Transverse colon (tissue), 4 donors: ENCODE measurements at places on chromosomes 13 and 19. TPM values are rescaled to one million over a fixed set of nuclear protein-coding genes. Genes with fewer than 3 reads are reported as not detected.

Gene PSG1
- total RNA-seq: not detected

DNA sequence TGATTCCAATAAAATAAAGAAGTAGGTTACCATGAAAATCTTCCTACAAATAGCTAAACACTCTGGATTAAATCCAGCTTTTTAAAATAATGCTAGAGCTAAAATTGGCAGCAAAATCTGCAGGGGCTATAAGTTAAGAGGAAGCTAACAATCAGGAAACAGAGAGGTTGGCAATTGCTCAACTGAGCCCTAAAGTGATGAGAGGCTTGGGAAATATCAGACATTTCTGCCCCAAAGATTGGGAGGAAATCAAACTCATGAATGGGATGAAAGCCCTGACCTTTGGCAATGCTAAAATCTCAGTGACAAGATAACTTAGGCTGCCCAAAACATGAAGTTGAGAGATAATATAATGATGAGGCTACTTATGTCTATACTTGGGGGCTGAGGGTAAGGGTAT is 1437.9 kb downstream of the EFNB2 start:
- H3K36me3 ChIP-seq: no peaks in the 10 kb centered on the region
- H3K4me3 ChIP-seq: no peak overlapping the region
- no peak for DNase-seq
- no peaks in the 10 kb centered on the region for H3K27me3 ChIP-seq
- no peaks in the 10 kb centered on the region for H3K4me1 ChIP-seq

GRCh38 chr19:35357867-35358573 is at the start of gene FFAR3:
FFAR3 (plus strand) TSS chr19:35358460; CDS start chr19:35358891, 431 bp downstream.
- DNase-seq: no peak
- no peak within 1 kb of the TSS for H3K27ac ChIP-seq
- H3K4me3 ChIP-seq: no peak within 1 kb of the TSS
- no peaks in the 10 kb centered on the region for H3K36me3 ChIP-seq
- H3K27me3 ChIP-seq: no peaks in the 10 kb centered on the region

DNA sequence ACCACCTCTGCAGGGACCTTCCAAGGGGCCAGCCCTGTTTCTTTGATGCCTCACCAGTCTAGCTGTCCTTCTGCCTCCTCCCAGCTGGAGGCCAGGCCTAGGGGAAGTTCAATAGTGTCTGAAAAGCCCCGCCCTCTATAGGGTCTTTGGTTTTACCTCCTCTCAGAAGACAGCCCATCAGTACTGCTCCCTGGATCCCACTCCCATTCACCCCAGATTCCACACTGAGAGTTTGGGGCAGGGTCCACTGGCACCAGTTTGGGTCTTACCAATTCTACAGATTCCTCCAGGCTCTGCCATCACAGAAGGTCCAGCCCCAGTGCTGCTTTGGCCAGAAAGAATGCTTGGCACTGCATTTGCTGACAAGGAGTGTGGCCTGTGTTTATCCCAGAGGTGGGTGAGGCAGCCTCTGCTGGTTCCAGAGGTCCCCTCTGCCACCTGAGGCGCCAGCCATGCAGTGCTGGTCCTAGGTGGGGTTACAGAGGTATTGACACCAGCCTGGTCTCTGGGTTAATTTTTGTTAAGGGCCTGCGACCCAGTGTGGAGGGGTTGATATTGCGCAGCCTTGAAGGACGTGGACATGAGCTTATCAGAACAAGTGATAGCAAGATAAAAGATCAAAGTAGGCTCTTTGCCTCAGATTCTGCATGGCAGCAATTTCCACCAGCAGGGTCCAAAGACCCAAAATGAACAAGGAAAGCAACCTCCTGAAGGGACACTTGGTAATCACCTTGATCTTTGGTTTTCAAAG is 41.4 kb upstream of the IGSF23 start:
- H3K4me3 ChIP-seq: no peak overlapping the region
- H3K27ac ChIP-seq: no peak overlapping the region
- no peaks in the 10 kb centered on the region for H3K36me3 ChIP-seq
- no peak for DNase-seq
- H3K4me1 ChIP-seq: no peaks in the 10 kb centered on the region

DNA sequence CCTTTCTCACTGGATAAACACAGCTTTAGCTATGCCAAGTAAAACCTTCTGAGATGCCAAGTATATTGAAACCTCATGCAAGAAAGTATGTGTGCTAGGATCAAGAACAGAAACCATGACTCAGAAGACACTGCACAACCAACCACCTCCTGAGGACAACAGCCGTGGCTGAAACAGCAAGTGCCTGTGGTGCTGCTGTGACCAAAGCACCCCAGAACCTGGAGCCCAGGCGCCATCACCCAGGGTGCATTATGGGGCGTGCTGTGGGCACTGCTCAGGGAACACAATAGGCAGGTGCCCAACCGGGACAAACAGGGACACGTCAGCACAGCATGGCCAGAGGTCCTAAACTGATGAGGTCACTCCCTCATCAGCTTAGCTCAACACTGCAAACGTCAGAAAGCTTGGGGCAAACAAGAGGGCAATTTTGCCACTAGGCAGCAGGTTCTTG is 101.3 kb upstream of the SLC15A1 start:
- H3K27ac ChIP-seq: no peak overlapping the region
- no peak overlapping the region for H3K4me3 ChIP-seq
- H3K4me1 ChIP-seq: no peaks in the 10 kb centered on the region
- H3K36me3 ChIP-seq: no peaks in the 10 kb centered on the region
- no peaks in the 10 kb centered on the region for H3K27me3 ChIP-seq

Gene RUBCNL
- total RNA-seq: 27.2 TPM

Gene SCEL
- 0.96 TPM for total RNA-seq

Gene KCNN1
- total RNA-seq: not detected

DNA sequence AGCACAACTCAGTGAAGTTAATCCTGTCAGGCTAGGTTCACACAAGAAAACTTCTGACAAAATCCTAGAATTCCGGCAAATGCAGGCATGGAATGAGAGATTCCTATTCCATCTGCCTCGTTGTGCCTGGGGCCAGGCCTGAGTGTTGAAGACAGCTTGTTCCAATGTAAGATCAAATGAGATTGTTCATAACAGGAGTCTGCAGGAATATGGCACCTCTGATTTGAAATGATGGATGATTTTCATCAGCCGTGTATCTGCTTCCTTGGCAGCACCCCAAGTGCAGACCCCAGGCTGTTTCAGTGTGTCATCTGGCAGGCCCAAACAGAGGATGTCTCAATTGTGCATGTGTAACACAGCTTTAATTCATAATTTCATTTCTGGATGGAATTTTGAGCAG is 35.3 kb upstream of the SACS start:
- H3K4me1 ChIP-seq: no peaks in the 10 kb centered on the region
- DNase-seq: no peak
- H3K4me3 ChIP-seq: no peak overlapping the region
- H3K27me3 ChIP-seq: peaks cover 7% of the 10 kb centered on the region
- no peak overlapping the region for H3K27ac ChIP-seq
- H3K36me3 ChIP-seq: no peaks in the 10 kb centered on the region

- no peaks in the 10 kb centered on the region for H3K36me3 ChIP-seq
- peaks cover 49% of the 10 kb centered on the region for H3K27me3 ChIP-seq
- no peak overlapping the region for H3K4me3 ChIP-seq
- peaks cover 10% of the 10 kb centered on the region for H3K4me1 ChIP-seq
- no peak for DNase-seq
- no peak overlapping the region for H3K27ac ChIP-seq
These were observed 10.7 kb downstream of the LMTK3 start for GRCh38 chr19:48500830-48501493.

GRCh38 chr13:70769817-70770216 is 661.6 kb upstream of the KLHL1 start:
- no peaks in the 10 kb centered on the region for H3K27me3 ChIP-seq
- no peak overlapping the region for H3K4me3 ChIP-seq
- H3K27ac ChIP-seq: no peak overlapping the region
- no peaks in the 10 kb centered on the region for H3K4me1 ChIP-seq
- no peaks in the 10 kb centered on the region for H3K36me3 ChIP-seq

DNA sequence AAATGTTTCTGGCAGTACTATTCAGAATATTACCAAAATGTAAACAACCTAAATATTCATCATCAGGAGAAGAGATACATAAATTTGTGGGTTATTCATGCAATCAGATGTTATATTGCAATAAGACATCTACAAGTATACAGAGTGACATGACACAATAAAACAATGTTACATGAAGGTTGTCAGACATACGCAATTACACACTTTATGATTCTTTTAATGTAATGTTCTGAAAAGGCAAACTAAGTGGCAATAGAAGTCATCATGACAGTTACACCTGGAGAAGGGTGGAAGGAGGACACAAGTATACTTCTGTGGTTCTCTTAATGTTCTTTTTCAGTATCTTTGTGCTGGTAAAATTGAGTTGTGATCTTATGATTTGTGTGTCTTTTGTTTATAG is 95.8 kb upstream of the PRR20A start:
- no peaks in the 10 kb centered on the region for H3K27me3 ChIP-seq
- H3K36me3 ChIP-seq: no peaks in the 10 kb centered on the region
- no peak overlapping the region for H3K4me3 ChIP-seq
- no peak overlapping the region for H3K27ac ChIP-seq

DNA sequence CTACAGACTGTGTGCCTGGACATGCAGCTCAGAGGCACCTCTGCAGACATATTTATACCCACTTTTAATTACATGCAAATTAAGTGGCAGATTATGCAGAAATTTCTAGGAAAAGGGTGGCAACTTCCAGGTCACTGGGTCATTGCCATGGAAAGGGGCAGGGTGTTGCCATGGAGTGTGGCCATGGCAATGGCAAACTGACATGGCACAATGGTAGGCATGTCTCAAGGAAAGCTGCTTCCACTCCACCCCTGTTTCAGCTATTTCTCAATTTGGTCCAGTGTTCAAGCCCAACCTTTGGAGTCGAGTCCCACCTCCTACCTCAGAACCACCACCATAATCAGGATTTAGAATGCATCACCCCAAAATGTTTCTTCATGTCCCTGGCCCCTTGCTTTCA is 170.7 kb upstream of the TSHZ3 start:
- no peaks in the 10 kb centered on the region for H3K27me3 ChIP-seq
- H3K36me3 ChIP-seq: no peaks in the 10 kb centered on the region
- no peak for DNase-seq
- no peak overlapping the region for H3K27ac ChIP-seq
- no peaks in the 10 kb centered on the region for H3K4me1 ChIP-seq
- no peak overlapping the region for H3K4me3 ChIP-seq

Gene TMPRSS9
- total RNA-seq: not detected

DNA sequence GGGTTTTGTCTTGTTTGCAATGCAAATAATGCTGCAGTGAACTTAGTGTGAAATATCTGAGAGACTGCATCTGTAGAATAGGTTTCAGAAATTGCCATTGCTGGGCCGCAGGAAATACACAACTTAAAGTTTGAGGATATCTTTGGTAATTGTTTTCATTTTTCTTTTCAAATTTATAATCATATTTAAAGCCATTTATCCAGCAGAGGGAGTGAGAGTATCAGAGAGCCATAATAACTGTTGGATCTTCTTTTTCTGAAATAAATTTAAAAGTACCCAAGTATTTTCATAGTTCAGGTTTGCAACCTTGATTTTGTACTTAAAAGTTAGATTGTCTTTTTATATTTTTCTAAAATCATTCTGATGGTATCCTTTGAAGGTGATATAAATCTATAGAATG is 99.4 kb downstream of the ZMYM2 start:
- no peaks in the 10 kb centered on the region for H3K36me3 ChIP-seq
- no peak overlapping the region for H3K27ac ChIP-seq
- H3K27me3 ChIP-seq: no peaks in the 10 kb centered on the region
- no peak overlapping the region for H3K4me3 ChIP-seq
- DNase-seq: no peak

DNA sequence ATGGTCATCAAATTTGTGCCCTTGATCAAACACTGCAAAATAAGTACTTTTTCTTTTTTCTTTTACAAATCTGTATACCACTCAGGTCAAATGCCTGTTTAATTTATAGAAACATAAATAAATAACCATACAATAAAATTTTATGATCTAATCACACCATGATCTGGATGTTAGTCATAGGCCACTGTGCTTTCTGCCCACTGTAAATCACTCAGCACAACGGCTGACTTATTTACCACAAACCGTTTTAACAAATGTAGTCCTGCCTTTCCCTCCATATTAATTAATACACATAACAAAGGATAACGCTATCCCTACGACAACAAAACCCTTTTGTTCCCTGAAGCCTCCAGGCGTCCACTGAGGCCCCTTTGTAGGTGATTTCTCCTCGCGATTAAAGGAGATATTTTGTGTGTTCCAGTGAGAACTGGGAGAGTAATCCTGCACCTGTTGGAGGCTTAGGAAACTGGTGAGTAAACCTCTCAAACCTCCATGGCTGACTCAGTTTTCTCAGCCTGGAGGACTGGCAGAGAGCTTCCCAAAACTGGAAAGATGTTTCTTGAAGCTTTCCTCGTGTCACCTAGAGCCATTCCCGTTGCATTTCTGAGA is 477.1 kb upstream of the SGCG start:
- no peak overlapping the region for H3K27ac ChIP-seq
- no peak for DNase-seq
- no peaks in the 10 kb centered on the region for H3K4me1 ChIP-seq
- H3K4me3 ChIP-seq: no peak overlapping the region
- no peaks in the 10 kb centered on the region for H3K27me3 ChIP-seq

GRCh38 chr19:21323000-21323399 is 6.2 kb downstream of the ZNF708 start:
- peaks cover 5% of the 10 kb centered on the region for H3K4me1 ChIP-seq
- no peak for DNase-seq
- H3K27me3 ChIP-seq: no peaks in the 10 kb centered on the region
- H3K36me3 ChIP-seq: no peaks in the 10 kb centered on the region
- no peak overlapping the region for H3K27ac ChIP-seq
- no peak overlapping the region for H3K4me3 ChIP-seq

- H3K27me3 ChIP-seq: no peaks in the 10 kb centered on the region
- no peak overlapping the region for H3K27ac ChIP-seq
- no peak overlapping the region for H3K4me3 ChIP-seq
- H3K36me3 ChIP-seq: no peaks in the 10 kb centered on the region
These were observed 342.7 kb downstream of the TBC1D4 start for GRCh38 chr13:75139291-75139690.

Gene RCBTB1
- total RNA-seq: 8.4 TPM

GRCh38 chr19:3813473-3814392 is 27.6 kb upstream of the MATK start:
- H3K27me3 ChIP-seq: no peaks in the 10 kb centered on the region
- no peak overlapping the region for H3K4me3 ChIP-seq
- no peaks in the 10 kb centered on the region for H3K36me3 ChIP-seq
- H3K4me1 ChIP-seq: peaks cover 10% of the 10 kb centered on the region
- H3K27ac ChIP-seq: no peak overlapping the region

DNA sequence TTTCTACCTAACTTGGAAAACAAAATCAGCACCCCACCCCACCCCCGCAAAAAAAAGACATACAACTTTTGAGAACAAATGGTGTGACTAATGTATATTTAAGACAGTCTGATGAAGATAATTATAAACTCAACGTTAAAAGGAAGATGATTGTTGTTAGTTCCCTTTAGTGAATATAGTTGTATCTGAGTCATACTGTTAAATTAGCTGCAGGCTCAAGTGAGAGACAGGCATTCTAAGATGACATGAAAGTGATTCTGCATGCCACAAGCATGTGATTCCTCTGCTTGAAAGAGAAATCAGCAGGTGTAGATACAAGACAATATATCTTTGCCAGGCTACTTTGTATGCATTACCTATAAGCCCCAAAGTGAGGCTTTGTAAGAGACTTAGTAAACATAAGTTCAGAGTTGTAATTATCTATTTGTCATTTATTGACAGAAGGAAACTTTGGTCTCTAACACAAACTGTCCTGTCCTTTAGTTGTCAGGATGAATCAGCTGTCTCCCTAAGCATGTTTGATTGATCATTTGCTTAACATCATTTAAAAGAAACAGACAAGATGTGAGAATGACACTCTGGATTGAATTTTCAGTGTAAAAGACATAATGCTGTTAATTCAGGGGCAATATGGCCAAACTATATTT is 319.4 kb upstream of the HTR2A start:
- no peak for DNase-seq
- H3K4me3 ChIP-seq: no peak overlapping the region
- H3K27me3 ChIP-seq: no peaks in the 10 kb centered on the region
- no peaks in the 10 kb centered on the region for H3K4me1 ChIP-seq
- no peak overlapping the region for H3K27ac ChIP-seq
